ENCODE measurements at places on chromosomes 2 and 18.
A peak's percentile ranks its signal among the peaks of the same experiment; 100 is the strongest.

- no peak for DNase-seq
These were observed 36.8 kb downstream of the ADAM23 start for GRCh38 chr2:206480161-206480560.

DNA sequence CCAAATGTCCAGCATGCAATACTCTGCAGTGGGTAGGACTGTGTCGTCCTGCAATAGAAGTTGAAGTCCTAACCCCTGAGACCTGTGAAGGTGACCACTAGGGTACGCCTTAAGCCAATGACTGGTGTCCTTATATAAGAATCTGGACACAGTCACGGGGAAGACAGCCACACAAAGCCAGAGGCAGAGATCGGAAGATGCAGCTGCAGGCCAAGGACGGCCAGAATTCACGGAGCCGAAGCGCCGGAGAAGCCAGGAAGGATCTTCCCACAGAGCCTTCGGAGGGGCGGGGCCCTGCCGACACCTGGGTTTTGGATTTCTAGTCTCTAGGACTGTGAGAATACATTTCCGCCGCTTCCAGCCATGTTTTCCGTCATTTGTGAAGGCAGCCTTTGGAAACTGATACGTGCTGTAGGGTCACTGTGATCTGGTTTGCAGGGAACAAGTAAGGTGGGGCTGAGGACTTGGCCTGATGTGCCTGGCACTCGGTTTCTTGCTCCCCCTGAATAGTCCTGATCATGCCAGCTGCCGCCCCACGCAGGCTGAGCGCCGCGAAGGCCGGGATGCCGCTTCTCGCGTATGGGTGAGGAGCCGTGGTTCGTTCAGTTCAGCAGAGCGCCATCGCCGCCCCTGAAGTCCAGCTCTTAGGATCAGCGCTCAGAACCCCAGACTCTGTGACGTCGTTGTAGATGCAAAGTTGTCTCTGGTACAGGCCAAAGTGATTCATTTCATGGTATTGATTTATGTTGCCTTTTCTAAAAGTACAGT, 38.7 kb downstream of the PTGR3 start:
- no peak for DNase-seq

DNA sequence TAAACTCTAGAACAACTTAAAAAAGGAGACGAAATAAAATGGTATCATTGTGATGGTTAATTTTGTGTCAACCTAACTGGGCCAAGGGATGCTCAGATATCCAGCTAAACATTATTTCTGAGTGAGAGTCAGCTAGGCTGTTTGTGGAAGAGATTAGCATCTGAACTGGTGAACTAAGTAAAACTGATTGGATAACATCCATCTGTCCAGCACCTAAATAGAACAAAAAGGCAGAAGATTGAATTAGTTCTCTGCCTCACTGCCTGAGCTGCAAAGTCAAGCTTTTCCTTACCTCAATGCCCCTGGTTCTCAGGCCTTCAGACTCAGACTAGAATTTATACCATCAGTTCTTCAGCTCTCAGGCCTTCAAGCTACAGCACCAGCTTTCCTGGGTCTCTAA, 30.0 kb downstream of the PPP3R1 start:
- no peak for DNase-seq

DNA sequence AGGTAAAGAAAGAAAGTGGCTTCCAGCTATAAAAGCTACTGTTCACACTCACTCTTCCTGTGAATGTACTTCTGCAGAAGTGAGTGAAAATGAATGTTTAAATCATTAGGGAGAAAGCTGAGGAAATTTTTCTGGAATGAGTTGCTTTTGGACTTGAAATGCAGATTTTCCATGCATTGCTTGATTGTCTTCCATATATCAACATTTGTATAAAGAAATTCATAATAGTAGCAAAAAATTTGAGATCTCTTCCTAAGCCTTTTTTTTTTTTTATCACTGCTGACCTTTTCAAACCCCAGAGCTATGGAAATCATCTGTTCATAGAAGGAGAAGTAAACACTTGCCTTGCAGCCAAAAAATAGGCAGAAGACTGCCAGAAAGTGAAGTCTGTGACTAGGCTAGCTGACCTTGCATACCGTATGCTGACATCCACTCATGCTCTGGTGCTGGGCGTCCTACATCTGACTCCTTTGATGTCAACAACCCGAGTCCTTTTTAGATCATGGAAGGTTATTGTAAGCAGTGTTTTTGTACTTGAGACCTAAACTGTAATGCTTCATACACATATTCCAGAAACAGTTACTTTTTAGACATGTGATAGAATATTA, 154.5 kb upstream of the RASGRP3 start:
- peak; percentile 8 for DNase-seq

- no peak for DNase-seq
These were observed 103.0 kb upstream of the TMEM200C start for GRCh38 chr18:5998166-5998881.

Data from activated T-cell treated with anti-CD3 and anti-CD28 coated beads, Interleukin-2, amount 50 U/mL, for 72 hours (primary cell).